Ascending aorta (tissue), 2 donors: ENCODE measurements at places on chromosomes 5 and 9.

DNA sequence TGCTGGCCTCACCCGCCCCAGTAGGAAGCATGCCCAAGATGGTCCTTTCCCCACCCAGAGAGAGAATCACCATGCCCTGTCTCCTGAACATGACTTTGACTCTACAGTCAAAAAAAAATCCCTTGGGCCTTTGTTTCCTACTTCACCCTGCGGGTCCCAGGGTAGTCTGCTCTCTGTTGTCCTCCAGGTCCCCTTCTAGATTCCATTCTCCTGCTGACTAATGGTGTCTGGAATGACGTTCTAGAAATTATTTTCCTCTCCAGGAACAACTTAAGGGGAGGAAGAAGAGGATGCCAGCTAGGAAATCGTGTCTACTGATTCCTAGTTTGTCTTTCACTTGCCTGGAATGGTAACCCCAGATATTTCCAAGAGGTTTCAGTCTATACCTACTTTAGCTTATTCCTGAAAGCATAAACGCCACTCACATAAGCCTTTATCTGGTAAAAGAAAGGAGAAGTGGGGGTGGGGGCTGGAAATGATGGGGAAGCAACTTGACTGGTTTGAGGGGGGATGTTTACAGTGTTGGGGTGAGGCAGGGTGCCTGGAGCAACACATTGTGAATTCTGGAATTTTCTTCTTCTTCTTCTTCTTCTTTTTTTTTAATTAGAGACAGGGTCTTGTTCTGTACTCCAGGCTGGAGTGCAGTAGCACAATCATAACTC is 93.9 kb downstream of the SNX18 start:
- no peak for DNase-seq

- no peak for DNase-seq
These were observed 441.9 kb upstream of the PIK3R1 start for GRCh38 chr5:67773411-67774266.

DNA sequence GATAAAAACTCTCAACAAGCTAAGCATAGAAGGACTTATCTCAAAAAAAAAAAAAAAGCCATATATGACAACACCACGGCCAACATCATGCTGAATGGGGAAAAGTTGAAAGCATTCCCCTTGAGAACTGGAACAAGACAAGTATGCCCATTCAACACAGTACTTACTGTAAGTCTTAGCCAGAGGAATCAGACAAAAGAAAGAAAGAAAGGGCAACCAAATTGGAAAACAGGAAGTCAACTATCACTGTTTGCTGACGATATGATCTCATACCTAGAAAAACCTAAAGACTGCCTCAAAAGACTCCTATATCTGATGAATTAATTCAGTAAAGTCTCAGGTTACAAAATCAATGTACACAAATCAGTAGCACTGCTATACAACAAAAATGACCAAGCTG is 24.6 kb upstream of the PTGER4 start:
- DNase-seq, result no peak

- DNase-seq, result peak; percentile 80
These were observed 53.1 kb upstream of the DAB2IP start for GRCh38 chr9:121598167-121598964.

DNA sequence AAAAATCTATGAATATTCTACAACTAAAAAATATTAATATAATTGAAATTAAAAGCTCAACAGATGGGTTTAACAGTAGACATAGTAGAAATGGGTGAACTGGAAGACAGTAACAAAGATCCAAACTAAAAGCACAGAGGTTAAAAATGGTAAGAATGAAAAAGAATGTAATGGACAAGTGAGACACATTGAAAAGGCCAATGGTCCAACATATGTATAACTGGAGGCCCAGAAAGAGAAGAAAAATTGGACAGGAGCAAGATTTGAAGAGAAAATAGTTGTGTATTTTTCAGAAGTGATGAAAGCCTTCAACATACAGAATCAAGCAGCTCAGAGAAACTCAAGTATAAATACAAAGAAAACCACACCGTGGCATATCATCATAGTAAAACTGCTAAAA is 58.6 kb downstream of the PCDHGC5 start:
- DNase-seq, result no peak

DNA sequence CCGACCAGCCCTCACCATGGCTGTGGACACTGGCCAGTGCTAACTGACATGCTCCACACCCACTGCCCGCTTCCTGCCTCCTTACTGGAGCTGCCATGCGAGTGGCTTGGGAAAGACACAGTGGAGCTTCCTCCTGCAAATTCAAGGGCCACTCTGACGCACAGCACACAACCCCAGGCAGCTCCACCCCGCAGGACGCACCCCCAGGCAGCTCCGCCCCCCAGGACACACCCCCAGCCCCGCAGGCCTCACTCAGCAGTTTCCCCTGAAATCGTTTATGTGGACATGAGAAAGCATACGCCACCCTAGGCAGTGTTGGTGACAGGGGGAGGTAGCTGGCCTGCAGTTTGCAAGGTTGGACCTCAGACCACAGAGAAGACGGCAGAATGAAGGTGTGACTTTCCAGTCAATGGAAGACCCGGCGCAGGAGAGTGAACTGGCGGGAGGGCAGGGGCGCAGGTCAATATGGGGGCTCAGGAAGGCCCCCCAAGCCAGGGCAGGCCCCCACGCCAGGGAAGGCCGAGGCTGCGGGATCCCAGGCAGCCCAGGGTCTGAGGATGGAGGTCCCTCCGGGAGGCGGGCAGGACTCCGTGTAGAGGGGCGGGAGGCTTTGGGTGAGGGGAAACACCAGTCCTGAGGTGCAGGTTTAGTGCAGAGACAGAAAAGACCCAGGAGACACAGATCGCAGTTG is 21.6 kb downstream of the LPCAT1 start:
- DNase-seq, result peak; percentile 77

GRCh38 chr9:2889023-2889422 is 45.1 kb upstream of the PUM3 start:
- no peak for DNase-seq

DNA sequence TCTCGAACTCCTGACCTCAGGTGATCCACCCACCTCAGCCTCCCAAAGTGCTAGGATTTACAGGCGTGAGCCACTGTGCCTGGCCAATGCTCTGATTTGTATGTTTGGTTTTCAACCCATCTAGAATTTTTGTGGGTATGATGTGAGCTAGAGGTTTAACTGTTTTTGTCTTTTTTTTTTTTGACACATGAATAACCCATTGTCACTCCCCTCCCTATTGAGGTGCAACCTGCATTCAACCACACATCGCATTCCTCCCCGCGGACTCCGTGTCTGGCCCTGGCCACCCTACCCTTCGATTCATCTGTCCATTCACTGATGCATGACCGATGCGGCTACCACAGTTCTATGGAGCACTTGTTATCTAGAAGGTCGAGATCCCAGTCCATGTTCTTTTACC is 9.5 kb upstream of the FAM163B start:
- no peak for DNase-seq

DNA sequence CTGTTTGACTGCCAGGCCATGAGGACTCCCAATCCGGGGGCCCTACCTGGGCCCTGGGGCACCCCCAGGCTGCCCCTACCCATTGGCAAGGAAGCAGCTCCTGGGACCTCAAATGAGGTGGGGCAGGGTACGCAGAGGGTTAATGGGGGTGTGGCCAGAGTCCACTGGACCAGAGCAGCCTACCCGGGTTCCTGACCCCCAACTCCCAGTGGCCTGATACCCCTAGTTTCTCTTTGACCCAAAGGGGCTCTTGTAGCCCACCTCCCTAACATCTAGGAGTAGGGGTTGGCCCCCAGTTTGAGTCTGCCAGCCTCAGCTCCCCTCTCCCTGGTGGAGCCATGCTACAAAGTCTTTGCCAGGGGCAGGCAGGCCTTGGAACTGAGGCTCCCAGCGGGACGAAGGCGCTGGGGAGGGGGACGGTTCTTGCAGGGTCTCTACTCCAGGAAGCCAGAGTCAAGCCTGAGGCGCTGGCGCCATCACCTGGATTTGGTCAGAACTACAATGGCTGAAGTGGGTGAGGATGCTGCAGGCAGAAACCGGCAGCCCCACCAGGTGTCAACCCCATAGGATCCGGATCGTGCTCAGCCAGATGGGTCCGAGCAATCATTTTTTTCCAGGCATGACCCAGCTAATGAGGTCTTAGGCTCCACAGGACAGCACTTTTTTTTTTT is 8.4 kb upstream of the CERCAM start:
- no peak for DNase-seq
